Stimulated activated CD4-positive, alpha-beta T cell treated with anti-CD3 and anti-CD28 coated beads, TNF-alpha, amount 100 ng/mL, for 48 hours (primary cell): ENCODE measurements at places on chromosomes 5 and 9.

DNA sequence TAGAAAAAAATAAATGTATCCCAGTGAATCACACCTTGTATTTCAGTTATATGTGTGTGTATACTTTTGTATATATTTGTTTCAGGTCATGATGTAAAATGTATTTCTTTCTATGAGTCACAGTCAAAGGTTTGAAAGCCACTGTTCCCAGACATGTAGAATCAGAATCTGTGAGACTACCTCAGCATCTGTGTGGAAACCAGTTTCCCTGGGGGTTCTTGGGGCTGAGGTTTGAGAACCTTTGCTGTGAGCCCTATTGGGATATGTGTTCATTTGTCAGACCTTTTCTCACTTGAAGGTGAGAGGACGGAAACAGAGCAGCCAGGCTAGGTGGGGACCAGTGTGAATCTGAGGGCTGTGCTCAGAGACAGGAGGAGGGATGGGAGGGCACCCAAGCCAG lies 78.7 kb upstream of the SAP30L start:
- no peak for DNase-seq

- no peak for DNase-seq
These were observed 51.4 kb downstream of the COL23A1 start for GRCh38 chr5:178538741-178539229.

GRCh38 chr5:62574599-62574998 lies 4.0 kb upstream of the LRRC70 start:
- DNase-seq: no peak

DNA sequence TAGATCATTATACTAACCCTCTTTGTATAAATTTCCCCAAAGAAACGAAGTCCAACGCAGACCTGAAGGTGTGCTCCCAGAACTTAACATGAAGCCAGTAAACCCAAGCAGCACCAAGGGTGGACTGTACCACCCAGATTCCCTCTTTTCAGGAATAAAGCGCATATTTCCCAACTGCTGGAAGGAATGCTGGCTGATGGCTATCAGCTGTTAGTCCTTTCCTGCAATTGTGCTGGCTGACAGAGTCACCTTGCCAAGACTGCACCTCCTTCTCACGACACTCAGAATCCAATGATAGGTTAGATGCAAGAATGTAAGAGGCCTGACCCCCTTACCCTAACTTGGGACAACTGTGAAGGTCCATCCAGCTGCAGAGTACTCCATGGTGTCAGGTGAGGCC lies 93.9 kb downstream of the MAPKAP1 start:
- no peak for DNase-seq

DNA sequence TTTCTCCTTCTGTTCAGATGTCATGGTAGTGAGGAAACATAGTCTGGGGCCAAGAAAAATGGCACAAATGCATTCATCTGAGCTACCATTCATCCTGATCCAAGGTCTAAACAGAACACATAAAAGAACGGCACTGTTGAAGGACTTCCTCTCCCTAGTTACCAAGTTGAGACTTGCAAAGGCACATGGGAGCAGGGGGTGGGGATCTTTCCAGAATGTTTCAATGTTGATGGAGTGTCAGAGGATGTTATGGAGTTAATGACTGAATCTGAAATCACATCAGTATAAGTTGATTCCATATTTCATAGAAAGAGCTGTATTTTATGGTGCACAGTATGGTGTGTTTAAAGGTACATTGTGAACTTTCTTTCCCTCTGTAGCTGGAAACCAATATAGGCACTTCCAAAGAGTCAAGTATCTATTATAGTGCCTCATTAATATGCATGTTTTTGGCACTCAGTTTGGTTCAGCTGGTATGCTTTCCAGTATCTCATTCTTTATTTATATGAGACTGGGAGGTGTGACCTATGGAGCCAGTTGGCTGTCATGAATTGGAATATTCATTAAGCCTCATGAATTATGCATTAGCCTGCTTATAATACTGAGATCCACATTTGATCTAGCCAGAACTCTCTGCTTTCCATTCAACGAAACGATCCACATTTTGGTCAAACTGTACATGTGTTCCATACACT lies 603.0 kb downstream of the NR2F1-AS1 start:
- DNase-seq: no peak

GRCh38 chr5:93395971-93396379 lies 185.0 kb downstream of the NR2F1-AS1 start:
- DNase-seq: no peak

DNA sequence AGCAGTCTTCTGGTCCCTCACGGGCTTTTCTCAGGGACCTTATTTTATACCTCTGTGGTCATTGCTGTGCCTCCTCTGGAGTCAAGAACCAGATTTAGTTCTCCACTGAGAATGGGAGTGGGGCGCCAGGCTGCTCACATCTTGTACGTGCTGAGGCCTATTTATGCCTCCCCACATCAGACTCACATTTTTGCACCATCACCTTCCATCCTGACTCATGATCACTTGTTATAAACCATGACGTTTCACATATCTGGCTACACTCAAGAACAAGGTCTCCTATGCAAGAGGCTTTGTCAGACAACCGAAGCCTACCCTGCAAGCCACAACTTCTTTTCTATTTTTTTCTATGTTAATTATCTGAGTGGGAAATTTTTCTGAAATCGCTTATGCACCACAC lies 10.7 kb downstream of the PRUNE2 start:
- no peak for DNase-seq

DNA sequence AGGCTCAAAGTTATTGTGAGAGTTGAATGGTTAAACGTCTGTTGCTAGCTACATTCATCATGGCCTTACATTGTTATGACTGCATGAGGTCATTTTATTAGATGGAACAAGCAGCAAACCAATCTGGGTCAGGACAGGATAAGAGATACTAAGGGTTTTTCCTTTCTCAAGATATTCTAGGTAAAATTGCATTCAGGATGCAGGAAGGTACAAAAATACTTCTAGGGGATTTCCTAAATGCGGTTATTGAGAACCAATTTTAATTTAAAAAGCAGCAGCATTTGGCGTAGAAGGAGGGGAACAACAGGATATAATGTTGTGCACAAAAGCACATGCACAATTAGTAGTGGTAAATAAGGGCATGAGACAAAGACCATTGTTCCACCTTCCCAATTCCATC lies 39.2 kb upstream of the LURAP1L start:
- no peak for DNase-seq

GRCh38 chr5:124678922-124679519 lies 67.4 kb downstream of the ZNF608 start:
- DNase-seq: no peak

DNA sequence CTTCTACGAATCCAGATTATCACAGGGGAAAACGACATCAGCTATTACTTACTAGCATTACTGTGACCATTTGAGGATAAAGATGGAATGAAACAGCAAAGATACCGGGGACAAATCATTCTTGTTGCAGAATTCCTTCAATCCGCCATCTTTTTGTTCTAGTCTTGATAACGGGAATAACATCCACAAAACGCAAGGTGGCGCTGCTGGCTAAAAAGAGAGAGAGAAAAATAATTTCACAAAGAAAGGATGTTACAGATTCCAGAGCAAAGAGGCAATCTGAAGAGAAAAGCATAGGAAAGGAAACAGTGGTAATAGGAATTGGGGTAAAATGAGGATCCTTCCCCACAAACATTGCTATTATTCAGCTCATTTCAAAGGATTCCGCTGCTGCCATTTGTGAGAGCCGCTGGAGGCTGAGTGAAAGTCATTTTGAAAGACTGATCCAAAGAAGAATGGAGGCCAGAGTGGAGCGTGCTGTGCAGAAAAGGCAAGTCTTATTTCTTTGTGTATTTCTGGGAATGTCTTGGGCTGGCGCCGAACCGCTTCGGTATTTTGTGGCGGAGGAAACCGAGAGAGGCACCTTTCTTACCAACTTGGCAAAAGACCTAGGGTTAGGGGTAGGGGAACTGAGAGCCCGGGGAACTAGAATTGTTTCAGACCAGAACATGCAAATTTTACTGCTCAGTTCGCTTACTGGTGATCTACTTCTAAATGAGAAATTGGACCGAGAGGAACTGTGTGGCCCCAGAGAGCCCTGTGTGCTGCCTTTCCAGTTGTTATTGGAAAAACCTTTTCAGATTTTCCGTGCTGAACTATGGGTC lies at the start of gene PCDHB7:
TSS of gene PCDHB7 (plus strand) at position 264 of the 824 bp plus-strand sequence. CDS start at position 456, 192 bp downstream.
- DNase-seq: no peak

DNA sequence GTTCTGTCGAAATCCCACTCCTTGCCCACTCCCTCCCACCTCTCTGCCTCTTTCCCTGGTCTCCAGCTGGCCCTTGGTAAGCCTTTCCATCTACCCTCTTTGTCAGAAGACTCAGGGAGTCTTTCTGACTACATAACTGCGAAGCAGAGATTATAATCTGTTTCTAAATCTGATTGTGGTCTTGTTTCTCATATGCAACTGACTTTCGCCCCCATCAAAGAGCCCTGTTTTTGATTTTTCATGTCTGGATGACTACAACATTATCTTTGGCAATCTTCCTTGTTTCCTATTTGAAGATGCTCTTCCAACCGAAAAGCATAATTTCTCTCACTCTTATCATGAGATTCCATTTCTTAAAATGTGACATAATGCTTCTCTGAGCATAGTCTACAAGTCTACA lies 218.2 kb upstream of the ADAMTSL1 start:
- DNase-seq: no peak

DNA sequence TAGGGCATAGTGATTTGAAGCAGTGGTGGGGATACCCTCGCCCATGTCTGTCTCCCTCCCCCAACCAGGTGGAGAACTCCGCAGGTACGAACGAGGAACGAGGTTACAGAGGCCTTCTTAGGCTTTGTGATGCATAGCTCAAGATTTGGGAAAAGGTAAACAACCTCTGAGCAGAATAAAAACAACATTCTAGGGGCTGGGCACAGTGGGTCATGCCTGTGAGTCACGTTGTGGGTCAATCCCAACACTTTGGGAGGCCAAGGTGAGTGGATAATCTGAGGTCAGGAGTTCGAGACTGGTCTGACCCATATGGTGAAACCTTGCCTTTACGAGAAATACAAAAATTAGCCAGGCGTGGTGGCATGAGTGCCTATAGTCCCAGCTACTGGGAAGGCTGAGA lies 3.6 kb upstream of the LCP2 start:
- DNase-seq: no peak

- no peak for DNase-seq
These were observed 162.5 kb downstream of the HCN1 start for GRCh38 chr5:45533663-45534062.

DNA sequence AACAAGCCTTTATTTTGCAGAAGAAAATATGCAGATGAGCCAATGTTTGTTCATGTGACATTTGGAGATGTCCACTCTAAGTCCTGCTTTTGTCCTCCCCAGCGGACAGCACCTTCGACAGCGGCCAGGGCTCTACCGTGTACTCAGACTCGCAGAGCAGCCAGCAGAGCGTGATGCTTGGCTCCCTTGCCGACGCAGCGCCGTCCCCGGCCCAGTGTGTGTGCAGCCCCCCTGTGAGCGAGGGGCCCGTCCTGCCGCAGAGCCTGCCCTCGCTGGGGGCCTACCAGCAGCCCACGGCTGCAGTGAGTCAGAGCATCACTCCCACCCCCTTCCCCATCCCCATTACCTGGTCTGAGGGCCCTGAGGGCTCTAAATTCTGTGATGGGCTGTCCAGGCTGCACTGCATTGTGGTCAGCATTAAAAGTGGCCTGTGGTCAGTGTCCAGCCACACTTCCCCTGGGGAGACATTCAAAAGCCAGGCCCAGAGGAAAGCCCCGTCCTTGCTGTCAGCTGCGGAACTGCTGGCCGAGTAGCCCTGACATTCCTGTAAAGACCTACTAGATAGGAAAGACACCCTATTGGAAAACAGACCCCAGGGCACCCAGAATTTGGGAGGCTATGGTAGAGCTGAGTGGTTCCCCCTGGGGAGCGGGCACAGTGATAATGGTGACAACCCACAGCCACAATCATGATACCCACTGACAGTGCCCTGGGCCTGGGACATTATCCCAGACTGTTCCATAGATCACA lies 69.0 kb downstream of the WNK2 start:
- DNase-seq: no peak

DNA sequence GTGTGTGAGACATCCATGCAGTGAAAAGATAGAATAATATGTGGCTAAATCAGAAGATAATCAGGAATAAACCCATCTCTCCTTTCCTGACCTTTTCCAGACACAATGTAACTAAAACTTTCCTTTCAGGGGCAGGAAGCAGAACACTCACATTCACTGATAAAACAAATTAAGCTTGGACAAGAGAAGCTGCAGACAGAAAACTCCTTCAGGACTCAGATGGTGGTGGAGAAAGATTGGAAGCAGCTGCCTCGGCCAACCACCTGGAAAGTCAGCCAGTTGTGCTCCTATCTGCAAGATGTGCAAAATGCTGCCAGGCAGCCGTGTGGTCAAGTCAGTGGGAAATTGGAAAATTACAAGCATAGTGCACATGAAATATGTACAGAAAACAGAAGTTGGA lies 26.9 kb downstream of the RASEF start:
- DNase-seq: no peak

DNA sequence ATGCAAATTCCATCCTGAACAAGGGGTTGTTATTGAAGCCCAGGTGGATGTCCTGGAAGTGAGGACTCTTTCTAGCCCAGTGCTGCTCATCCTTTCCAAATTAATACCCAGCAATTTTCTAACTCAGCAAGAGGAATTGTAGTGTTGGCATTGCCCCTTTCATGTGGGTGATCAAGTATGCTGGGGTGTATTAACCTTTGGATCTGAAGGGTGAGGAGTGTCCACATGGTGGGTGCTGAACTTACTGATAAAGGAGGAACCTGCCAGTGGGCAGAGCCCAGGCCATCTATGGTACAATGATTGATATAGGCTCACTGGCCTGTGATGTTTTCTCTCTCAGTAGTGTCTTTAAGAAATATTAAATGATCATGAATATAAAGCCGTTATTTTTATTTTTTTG lies 210.1 kb downstream of the NTRK2 start:
- DNase-seq: no peak

GRCh38 chr5:17477043-17477442 lies 21.0 kb upstream of the TAF11L2 start:
- DNase-seq: no peak

GRCh38 chr5:93071710-93072109 lies 509.3 kb downstream of the NR2F1-AS1 start:
- no peak for DNase-seq

DNA sequence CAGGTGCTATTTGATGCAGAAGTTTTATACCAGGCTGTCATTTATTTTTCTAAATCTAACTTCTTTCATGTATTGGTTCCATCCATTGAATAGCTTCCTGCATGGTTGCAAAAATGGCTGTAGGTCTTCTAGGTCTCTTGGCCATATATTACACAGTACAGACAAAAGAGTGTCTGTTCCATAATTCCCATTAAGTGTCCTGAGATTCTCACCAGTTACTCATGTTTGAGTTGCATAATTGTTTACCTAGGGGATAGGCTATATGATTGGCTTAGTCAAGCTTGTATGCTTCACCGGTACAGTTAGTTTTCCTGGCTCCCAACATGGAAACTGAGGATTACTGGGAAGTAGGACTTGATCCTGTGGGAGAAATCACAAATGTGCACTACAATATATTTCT lies 399.4 kb upstream of the NUDT12 start:
- DNase-seq: no peak

GRCh38 chr5:24215114-24215513 lies 429.7 kb downstream of the CDH10 start:
- no peak for DNase-seq

DNA sequence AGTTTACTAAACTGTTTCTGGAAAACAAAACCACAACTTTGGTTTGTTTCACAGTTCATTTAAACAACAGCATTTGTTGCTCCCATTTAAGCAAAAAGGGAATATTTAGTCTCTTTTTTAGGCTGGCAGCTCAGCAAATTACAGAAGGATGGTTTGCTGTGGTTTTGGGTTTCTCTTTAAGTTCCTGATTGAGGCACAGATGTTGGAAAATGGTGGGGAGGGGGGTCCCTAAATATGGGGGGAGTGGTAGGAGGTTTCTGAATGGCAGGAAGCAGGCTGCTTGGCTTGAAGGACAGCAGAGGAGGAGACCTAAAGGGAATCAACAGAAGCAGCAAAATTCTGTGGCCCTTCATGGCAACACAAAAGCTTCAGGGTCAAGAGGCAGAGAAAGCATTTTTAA lies 263.4 kb downstream of the ZSWIM6 start:
- DNase-seq: no peak
